NAMALWA (cell line): ENCODE measurements at places on chromosomes 1 and 21.

- DNase-seq = no peak
Measured at GRCh38 chr1:45170151-45170742, 36.2 kb downstream of the ZSWIM5 start.

- DNase-seq = no peak
Measured at GRCh38 chr1:80882553-80882952, 918.2 kb upstream of the ADGRL2 start.

DNA sequence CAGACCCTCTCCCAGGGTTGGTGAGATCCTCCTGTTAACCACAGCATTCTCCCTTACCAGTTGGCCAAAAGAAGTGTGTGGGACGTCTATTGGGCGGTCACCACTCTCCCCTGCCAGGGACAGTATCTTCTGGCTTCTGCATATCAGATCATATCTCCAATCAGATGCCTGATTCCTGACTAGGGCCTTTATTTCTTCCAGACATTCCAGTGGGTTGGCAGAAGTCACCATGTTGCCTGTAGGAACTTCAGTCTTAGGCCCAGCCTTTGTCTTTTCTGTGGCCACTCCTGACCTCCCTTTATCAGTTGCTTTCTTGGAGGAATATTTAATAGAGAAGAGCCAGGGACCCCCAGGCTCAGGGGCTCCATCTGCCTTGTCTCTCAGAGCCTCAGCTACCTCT lies 130.4 kb upstream of the F3 start:
- no peak for DNase-seq

DNA sequence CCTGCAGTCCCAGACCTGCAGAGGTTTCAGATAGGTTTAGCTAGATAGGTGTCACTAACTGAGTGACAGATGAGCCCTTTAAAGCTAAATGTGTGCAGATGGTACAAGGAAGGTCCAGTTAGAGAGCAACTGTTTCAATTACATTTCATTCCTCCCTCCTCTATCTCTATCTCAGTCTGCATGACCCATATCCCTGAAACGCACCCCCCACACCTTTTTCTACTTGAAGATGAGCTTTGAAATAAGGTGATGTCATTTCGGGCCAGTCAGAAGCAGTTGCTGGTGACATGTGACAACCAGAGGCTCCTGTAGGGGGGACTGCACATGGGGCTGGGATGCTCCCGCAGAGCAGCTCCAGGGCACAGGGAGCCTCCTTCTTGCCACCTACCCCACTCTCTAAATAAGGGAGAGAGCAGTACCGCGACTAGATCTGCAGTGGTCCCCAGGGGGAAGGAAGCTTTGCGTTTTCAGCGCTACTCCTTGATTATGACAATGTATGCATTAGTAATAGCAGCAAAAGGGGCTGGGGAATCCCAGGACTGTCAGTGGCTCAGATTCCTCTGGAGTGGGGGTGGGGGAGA lies 4.3 kb downstream of the ATP8B2 start:
- no peak for DNase-seq

DNA sequence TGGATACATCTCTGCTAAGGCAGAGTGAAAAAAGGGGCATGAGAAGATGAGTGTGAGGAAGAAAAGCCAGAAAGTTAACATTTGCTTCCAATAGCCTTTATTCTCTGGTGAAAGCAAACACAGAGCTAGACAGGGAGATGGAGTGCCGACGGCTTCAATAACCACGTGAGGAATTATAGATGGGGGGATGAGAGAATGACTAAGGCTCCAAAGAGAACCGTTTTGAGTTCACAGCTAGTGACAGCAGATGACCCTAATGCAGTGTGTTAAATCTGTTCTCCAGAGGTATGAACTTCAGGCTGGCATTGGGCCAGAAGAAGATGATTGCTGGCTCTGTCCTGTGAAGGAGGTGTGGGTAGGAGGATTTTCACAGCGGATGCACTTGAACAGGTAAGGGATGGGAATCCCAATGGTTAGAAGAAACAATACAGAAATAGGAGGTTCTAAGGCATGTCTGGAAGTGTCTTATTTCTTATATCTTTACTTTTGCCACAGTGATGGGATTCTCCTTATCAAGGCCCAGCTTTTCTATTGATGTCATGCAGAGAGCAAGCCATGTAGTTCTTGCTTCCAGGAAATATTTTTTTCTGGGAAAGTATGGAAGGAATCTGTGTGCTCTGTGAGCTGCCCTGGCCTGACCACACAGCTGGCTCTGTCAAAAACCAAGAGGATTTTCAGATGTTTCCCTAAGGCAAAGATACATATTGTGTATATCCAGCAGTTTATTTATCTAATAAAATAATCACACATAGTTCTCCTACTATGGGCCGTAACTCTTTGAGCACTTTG lies 573.8 kb downstream of the LTN1 start:
- no peak for DNase-seq

DNA sequence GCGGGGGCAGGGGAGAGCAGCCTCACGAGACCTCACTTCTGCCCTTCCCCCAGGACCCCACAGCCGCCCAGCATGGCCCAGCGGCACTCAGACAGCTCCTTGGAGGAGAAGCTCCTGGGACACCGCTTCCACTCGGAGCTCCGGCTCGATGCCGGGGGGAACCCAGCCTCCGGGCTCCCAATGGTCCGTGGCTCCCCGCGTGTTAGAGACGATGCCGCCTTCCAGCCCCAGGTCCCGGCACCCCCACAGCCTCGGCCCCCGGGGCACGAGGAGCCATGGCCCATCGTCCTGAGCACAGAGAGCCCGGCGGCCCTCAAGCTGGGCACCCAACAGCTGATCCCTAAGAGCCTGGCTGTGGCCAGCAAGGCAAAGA lies 8.5 kb downstream of the ARHGEF16 start:
- no peak for DNase-seq

DNA sequence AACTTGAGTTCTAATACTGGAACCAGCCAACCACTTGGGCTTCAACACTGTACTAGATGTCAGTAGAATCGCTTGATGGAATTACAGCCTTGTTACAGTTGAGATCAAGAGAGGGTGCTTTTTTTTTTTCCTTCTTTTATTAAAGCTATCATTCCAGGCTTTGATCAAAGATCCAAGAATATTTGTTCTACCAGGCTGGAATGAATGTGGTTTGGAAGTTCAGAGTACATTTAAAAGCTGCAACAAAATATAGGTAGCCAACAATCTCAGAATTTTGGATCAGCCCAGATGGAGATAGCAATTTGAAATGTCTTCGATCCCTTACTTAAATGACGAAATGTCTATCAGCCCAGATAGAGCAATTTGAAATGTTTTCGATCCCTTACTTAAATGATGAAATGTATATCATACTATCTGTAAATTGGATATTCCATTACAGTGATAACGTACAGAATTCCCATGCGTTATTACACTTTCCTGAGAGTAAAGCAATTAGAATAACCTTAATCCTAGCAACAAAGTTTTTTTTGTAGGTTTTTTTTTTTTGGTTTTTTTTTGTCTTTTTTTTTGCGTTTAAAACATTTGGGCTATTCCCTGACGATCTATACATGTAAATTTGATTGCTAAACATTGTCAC lies 3.6 kb downstream of the ZNF281 start:
- no peak for DNase-seq

DNA sequence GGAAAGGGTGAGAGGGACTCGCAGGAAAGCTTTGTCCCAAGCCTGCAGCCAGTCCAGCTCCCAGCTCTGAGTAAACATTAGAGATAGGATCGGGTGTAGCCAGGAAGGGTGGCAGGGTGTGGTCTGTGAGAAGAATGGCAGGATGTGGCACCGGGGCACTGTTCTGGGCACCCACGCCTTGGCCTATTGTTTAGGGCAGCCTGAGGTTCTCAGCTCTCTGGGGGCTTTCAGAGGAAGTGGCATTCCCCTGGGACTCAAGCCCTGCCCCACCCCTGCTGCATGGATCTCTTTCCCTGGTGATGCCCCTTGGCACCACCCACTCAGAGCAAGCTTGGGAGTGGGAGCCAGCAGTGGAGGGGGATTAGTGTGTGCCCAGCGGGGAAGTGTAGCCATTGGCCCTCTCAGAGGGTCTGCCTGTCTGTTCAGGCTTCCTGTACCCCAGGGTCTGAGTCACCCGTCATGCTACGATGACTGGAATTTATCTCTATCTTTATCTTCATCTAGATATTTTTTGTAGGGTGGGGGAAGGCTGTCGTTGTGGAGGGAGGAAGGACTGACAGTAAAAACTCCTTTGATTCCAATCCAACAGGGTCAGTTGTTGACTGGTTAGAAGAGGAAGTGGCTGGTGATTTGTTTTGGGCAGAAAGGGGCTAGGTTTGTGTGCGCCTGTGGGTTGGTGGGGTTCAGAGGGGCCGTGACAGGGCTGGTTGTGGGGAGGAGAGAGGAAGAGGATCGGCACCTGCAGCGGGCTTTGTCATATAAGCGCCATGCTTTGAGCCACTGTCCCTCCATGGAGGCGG lies 31.6 kb downstream of the SOX13 start:
- no peak for DNase-seq

DNA sequence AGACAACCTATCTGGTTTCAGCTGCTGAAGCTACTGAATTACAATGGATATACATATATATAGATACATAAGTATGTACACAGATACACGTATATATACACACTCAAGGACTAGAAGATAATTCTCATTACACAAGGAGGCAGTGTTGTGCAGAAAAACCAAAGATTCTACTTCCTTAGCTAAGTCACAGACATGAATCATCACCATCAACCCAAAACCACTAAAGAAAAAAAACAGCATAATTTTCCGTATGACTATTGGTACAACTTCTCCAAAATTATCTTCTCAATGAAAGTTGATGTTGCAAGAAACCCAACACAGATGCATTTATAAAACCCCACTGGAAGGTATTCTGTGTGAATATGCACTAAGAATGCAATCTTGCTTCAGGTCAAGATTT lies 36.8 kb upstream of the RPF1 start:
- peak; percentile 83 for DNase-seq

DNA sequence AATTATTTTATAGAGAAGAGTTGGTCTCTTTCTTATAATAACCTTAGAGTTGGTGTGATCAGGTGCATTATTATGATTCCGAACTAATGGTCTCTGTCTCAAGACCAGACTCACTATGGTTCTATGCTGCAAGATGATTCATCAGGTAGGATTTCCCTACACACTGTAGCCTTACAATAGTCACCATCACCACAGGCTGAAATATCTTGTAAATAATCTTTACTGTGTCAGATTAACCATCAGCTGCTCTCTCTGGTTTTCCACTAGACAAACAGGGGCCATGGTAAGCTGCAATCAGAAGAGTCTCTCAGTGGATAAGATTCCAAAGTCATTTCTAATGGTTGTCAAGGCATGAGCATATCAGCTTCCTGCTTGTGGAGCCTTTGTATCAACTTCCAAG lies 4.4 kb upstream of the GBP4 start:
- DNase-seq = no peak

GRCh38 chr1:155131856-155132255 lies 3.8 kb upstream of the SLC50A1 start:
- DNase-seq = no peak

DNA sequence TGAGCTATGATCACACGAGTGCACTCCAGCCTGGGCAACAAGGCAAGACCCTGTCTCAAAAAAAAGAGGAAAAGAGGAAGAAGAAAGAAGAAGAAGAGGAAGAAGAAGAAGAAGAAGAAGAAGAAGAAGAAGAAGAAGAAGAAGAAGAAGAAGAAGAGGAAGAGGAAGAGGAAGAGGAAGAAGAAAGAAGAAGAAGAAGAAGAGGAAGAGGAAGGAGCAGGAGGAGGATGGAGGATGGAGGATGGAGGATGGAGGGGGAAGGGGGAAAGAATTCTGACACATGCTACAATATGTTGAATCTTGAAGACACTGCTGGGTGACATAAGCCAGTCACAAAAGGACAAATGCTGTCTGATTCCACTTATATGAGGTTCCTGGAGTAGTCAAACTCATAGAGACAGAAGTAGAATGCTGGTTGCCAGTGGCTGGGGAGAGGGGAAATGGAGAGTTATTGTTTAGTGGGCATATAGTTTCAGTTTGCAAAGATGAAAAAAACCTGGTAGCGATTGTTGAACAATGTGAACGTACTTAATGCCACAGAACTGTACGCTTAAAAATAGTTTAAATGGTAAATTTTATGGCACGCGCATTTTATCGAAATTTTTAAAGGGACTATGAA lies 47.3 kb upstream of the COA6 start:
- no peak for DNase-seq

- DNase-seq = no peak
Measured at GRCh38 chr1:203082571-203083462, 3.0 kb downstream of the MYOG start.

GRCh38 chr1:32045772-32046171 lies 27.0 kb upstream of the TMEM39B start:
- no peak for DNase-seq

DNA sequence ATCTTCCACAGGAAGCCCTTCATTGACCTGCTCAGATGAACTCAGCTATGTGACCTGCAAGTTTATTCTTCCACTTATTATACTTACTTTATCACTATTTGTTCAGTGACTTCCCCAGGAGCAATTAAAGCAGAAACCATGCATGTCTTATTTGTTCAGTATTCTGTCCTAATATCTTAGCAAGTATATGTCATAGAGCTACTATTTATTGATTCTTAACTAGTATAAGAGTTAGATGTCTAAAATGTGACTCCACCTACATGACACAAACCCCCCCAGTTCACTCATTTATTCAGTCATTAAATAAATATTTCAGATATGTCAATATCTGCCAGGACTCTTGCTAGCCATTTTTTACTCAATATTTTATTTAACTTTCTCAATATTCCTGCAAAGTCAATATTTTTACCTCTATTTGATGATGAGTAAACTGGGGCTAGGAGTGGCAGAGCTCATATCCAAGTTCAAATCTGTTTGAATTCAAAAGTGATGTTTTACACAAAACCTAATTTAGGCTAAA lies 469.0 kb upstream of the USP24 start:
- DNase-seq = no peak

DNA sequence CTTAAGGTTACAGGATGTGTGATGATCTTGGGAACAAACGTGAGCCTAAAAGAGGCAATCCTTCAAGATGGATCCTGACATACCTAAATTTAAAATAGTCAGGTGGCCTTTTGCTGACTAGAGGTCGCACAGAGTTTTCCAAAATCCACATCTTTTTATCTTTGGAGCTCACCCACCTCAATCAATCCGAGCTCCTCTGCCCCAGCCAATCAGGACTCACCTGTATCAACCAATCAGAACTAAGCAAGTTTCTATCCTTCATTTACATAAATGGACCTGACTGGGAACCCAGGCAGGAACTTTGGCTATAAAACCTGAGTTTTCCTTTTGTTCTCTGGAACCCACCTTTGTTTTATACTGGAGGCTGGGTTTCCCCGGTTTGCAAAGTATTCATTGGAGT lies 16.2 kb downstream of the DNAJC11 start:
- no peak for DNase-seq

- DNase-seq = no peak
Measured at GRCh38 chr1:169890761-169891538, 2.7 kb downstream of the SCYL3 start.

GRCh38 chr1:117036018-117036461 lies 24.1 kb upstream of the TTF2 start:
- DNase-seq = no peak

GRCh38 chr1:231068762-231069161 lies 28.7 kb upstream of the FAM89A start:
- no peak for DNase-seq

- DNase-seq = no peak
Measured at GRCh38 chr1:76510672-76511557, 356.4 kb upstream of the ST6GALNAC5 start.
